Upper lobe of right lung (tissue), 1 donor: ENCODE measurements at places on chromosomes 11 and 22. TPM values are rescaled to one million over a fixed set of nuclear protein-coding genes. Genes with fewer than 3 reads are reported as not detected.

The DCDC1 gene
- total RNA-seq, result 0.93 TPM

The GCAT gene
- 8.8 TPM for total RNA-seq

DNA sequence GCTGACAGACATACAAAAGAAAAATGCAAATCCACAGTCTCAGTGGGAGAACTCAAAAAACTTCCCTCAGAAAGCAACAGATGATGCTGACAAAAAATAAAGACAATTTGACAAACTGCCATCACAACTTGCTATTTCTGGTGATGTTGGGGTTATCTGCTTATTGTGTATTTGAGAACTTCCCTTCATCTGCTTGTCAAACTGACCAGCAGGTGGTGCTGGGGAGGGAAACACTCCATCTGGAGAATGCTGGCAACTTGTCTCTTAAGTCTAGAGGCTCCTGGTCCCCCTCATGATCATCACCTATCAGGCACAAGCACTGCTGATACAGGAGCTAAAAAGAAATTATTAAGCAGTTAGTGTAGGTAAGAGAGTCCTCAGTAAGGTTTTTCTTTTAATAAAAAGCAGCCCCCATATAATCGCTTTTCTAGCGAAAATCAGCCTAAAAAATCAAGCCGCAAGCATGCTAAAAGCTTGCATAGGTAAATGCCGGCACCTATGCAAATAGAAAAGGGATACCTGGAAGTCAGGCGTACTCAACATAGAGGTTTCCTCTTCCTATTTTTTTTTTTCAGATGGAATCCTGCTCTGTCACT lies 9.8 kb upstream of the FAM111B start:
- DNase-seq, result peak; percentile 71

DNA sequence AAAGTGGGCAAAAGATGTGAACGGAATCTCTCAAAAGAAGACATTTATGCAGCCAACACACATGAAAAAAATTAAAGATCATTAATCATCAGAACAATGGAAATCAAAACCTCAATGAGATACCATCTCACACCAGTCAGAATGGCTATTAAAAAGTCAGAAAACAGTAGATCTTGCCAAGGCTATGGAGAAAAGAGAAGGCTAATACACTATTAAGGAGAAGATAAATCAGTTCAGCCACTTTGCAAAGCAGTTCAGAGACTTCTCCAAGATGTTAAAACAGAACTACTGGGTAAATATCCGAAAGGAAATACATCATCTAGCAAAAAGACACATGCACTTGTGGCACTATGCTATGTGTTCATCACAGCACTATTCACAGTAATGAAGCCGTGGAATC lies 388.2 kb upstream of the LUZP2 start:
- no peak for DNase-seq

DNA sequence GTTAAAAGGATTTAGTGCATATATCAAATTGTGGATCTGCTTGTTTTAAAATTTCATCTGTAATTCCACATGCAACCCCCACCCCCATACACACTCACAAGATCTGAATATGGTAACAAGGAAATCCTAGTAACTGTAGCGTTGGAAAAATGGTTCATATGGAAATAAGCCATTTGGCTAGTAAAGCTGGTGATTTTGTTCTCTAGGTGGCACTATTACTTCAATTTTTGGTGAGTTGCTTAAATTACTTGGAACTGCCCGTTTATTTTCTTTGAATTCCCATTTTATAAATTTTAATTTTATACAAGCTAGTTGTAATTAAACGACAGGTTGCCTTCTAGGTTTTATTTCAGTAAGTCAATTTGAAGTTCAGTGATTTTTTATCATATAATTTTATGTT lies 5.3 kb downstream of the BDNF start:
- no peak for DNase-seq
